ENCODE measurements at places on chromosomes 4 and X. TPM values are rescaled to one million over a fixed set of nuclear protein-coding genes. Genes with fewer than 3 reads are reported as not detected.

Gene LDOC1
- total RNA-seq, result 134 TPM

Gene CLIC2
- 5.4 TPM for total RNA-seq

Gene RBBP7
- 85.0 TPM for total RNA-seq

Gene CLDN22
- not detected for total RNA-seq

Gene SCRG1
- total RNA-seq, result 22.6 TPM

Gene ARR3
- not detected for total RNA-seq

Gene SMPX
- total RNA-seq, result 5.1 TPM

Gene GABRA4
- total RNA-seq, result 49.3 TPM

Gene TLR7
- 3.6 TPM for total RNA-seq

Gene HSFX4
- not detected for total RNA-seq

Gene SPANXC
- total RNA-seq, result not detected

Measured in dorsolateral prefrontal cortex (tissue), 122 donors.